ENCODE measurements at places on chromosomes 1 and 21.
A peak's percentile ranks its signal among the peaks of the same experiment; 100 is the strongest.

DNA sequence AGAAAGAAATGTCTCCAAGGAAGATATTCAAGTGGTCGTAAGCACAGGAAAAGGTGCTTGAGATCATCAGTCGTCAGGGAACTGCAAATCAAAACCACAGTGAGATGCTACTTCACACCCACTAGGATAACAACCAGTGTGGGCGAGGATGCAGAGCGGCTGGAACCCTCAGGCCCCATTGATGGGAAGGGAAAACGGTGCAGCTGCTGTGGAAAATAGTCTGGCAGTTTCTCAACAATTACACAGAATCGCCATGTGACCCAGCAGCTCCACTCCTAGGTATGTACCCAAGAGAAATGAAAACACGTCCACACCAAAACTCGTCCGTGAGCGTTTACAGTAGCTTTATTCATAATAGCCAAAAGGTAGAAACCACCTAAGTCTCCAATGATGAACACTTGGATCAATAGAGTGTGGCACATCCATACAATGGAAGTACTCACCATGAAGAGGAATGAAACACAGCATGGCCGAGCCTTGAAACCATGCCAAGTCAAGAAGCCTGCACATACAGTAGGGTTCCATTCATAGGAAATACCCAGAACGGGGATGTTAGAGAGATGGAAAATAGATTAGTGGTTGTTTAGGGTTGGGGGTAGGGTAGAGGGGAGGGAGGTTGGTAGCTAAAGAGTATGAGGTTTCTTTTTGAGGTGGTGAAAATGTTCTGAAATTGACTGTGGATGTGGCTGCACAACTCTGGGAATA is 6.1 kb downstream of the DFFB start:
- DNase-seq: no peak

- peak; percentile 20 for DNase-seq
Measured at GRCh38 chr1:209823143-209824041, 4.4 kb upstream of the UTP25 start.

GRCh38 chr21:44773291-44773932 is 28.2 kb downstream of the UBE2G2 start:
- no peak for DNase-seq

- DNase-seq: peak; percentile 1
Measured at GRCh38 chr21:20997636-20998455, at the start of gene NCAM2. Gene NCAM2, plus strand, starts transcription at chr21:20998409.

- no peak for DNase-seq
Measured at GRCh38 chr1:230821346-230821745, 47.0 kb downstream of the C1orf198 start.

DNA sequence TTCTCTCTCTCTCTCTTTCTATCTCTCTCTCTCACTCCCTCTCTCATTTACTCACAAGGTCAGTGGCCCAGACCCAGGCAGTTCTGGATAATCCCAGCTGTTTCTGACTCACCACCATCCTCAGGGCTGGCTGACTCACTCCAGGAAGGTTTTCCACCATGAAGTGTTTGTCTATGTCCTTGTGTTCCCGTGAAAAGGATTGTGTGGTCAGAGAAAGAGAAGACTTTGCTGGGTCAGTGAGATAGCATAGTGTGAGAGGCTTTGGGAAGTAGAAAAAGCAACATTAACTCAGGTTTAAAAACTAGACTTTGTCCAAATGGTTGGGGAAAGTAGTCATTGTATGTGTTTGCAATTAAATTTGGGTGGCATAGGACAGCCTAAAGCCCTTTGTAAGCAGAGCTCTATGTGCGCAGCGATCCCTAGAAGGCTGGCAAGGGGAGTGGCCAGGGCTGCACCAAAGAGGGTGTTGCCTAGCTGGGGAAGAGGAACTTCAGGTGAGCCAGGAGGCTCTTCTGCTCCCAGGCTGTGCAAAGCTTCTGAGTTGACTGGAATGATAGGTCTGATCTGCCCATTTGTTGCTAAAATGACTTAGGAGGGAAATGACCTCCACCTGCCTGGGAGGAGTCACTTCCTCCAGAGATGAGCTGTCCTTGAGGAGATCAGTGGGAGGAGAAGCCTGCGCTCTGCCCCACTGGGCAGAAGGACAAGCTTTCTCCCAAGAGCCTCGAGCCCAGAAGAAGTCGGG is 4.9 kb upstream of the CAPN2 start:
- no peak for DNase-seq

GRCh38 chr1:111476761-111477309 is 3.1 kb downstream of the C1orf162 start:
- DNase-seq: no peak

DNA sequence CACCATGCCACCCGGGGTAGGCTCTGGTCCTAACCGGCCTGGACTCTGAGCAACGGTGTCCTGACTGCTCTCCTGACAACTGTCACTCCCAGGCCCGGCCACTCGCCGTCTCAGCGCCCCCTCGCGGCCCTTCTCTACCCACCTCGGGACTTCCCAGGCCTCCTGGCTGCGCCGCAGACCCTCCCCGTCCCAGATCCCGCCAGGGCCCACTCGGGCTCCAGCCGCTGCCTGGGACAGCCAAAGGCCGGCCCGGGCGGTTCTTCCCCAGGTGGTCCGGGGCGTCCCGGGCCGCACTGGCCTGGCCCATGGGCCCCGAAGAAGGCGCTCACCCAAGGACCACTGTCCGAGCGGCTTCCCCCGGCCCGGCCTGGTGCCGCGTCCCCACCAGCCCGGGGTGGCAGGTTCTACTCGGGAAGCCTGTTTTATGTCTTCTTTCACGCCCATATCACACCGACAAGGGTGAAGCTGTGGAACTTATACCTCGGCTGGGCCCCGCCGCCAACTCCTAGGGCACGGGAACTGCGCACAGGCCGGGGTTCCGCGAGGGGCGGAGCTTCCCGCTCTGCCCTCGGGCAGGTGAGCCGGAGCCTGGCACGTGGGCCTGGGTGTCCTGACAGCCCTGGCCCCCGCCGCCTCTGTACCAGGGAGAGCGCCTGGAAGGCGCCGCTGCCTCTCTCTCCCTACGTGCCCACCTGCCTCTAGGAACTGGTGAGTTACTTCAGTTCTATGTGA is 138.3 kb downstream of the TTLL7 start:
- no peak for DNase-seq

GRCh38 chr21:33293811-33294216 is 27.6 kb downstream of the IL10RB start:
- DNase-seq: no peak

- no peak for DNase-seq
Measured at GRCh38 chr1:155022927-155023236, 10.7 kb downstream of the DCST2 start.

GRCh38 chr1:69073176-69073575 is 494.5 kb upstream of the LRRC7 start:
- DNase-seq: no peak

GRCh38 chr1:216014086-216014485 is 409.2 kb downstream of the USH2A start:
- no peak for DNase-seq

- DNase-seq: no peak
Measured at GRCh38 chr21:40882192-40882915, 35.4 kb upstream of the DSCAM start.

- no peak for DNase-seq
Measured at GRCh38 chr1:16013220-16013907, 4.5 kb downstream of the HSPB7 start.

DNA sequence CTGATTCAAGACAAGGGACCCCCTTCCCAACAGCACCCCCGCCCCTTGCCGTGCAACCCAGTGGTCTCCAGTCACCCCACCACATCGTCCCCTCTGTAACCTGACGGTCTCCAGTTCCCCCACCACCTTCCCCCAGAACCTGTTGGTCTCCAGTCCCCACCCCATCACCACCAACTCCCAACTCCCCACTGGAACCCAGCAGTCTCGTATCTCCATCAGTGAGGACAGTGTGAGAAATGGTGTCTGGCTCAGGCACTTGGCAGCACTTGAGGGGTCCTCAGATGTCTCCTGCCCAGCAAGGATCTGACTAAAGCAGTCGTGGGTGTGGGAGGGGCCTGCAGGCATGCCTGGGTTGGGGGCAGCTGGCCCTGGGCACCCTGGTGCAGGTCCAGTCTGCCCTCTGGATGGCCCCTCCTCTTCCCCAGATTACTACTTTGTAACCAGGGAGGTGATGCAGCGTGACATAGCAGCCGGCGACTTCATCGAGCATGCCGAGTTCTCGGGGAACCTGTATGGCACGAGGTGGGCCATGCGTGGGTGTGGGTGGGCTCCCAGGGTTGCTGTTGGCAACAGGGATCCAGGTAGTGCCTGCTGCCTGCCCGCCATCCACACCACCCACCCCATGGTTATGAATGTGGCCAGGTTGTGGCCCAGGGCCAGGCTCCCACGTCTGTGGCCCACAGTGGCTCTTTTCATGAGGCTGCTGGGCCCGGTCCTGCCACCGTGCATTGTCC is 3.1 kb upstream of the GJC2 start:
- DNase-seq: no peak

DNA sequence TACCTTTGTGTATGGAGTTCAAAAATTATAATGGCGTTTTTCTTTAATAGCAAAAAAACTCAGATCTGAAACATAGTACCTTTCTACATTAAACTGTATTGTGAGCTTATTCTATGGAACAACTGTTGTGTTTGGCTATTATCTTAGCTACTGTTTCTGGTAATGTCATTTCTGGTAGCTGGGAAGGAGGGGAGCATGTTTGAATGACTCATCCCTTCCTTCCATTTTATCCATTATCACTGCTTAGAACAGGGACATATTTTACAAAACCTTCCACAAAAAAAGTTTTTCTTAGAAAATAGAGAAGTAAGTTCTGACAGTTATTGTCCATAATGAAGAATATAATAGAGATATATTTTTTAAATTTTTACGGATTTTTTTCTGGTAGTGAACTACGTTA is 128.3 kb downstream of the NRDC start:
- DNase-seq: no peak

DNA sequence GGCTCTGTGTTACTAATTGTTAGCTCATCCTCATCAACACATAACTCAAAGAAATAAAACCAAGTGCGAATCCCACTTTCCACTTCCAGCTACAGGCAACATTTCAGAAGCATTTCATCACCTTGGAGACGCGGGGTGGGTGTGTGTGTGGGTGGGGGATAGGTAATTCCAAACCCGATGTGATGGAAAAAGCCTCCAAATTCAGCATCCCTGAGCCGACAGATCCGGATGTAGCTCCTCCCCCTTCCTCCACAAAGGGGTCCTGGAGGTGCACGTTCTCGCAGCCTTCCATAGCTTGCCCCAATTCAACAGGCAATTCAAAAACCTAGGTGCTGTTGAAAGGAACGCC is 486 bp downstream of the HSPA13 start:
- DNase-seq: no peak

DNA sequence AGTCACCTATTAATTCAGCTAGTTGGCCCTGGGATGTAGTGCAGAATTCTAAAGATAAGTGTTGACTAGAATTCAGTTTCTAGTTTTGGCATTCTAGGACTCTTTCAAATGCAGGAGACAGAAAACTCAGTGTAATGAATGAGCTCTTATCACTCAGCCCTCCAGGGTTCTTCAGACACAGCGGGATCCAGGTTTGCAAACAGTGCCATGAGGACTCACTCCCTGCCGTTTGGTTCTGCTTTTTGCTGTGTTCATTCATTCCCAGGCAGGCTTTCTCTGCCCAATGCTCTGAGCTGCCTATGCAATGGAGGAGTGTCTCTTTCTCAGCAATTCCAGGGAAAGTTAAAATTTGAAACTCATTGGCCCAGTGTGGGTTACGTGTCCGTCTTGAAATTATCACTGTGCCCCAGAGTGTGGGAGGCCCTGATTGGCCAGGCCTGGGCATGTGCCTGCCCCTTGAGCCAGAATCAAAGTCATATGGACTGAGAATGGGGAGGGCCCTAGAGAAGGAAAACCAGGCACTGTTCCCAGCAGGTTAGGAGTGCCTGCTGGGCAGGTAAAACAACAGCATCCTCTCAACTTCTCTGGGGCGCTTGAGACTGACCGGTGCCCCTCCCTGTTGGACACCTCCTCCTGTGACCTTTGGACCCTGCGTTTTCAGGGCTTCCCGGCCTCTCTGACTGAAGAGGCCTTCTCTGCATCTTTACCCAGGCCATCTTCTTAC is 43.4 kb downstream of the TMEM51 start:
- DNase-seq: no peak

- peak; percentile 40 for DNase-seq
Measured at GRCh38 chr1:31595836-31596736, 19.8 kb downstream of the TINAGL1 start.

GRCh38 chr1:3240524-3241235 is 171.7 kb downstream of the PRDM16 start:
- DNase-seq: no peak

DNA sequence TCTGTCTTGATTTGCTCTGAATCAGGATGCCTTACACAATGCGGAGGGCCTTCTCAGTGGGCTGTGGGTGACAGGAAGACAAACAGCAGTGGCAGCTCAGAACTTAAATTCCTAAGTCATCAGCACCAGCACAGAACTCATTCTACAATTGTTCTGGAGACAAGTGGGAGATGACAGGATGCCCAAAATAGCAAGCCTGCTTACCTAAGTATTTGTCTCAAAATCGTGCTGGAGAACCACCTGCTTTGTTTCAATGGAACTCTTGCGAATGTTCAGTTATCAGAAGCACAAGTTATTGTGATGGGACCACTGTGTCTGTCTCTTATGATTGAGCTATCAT is 76.1 kb downstream of the VCAM1 start:
- no peak for DNase-seq

GRCh38 chr1:197130677-197131304 is 15.7 kb downstream of the ASPM start:
- no peak for DNase-seq

DNA sequence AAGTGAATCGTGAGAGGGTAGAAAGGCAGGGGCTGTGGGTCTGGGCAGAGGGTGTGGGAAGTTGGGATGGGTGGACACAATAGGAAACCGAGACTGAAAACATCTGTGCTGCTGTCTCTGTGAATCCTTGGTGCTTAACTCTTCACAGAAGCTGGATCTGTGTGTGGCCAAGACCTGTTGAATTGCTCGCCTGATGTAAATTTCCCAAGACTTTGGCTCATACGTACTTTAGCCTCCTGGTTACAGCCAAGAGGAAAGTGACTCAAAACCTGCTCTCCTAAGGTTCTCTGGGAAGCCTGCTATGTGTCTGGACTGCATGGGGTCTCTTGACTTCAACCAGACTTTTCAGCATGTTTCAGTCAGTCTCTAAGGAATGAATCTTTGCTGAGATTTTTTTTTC is 270.3 kb downstream of the RWDD3 start:
- DNase-seq: no peak

DNA sequence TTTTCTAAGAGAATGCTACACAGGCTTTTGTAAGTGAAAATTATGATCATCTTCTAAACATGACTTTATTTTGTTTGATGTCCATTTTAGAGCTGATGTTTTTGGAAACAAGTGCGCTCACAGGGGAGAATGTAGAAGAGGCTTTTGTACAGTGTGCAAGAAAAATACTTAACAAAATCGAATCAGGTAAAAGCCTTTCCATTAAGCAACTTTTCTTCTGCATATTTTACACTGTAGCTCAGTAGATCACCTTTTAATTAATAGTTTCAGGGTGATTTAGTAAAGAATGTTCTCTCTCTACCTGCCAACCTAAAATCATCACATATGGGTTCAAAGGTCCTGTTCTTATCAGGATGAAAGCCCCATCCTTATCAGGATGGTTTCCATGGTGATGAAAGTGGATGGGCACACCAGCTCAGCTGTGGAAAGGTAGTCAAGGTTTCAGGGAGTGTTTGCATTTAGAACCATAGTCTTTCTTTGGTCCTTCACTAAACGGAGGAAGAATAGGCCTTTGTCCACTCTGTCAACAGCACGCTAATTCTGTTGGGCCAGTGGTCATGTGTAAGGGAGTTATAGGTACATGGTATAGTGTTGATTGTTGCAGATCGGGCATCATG is 28.1 kb downstream of the RAB4A start:
- DNase-seq: no peak

Measured in DMS 273 treated with DMSO at 0.1 percent for 48 hours (cell line).